Stimulated activated CD8-positive, alpha-beta memory T cell treated with anti-CD3 and anti-CD28 coated beads, Interleukin-4, amount 100 ng/mL, for 4 hours (primary cell): ENCODE measurements at places on chromosomes 12 and 14.

DNA sequence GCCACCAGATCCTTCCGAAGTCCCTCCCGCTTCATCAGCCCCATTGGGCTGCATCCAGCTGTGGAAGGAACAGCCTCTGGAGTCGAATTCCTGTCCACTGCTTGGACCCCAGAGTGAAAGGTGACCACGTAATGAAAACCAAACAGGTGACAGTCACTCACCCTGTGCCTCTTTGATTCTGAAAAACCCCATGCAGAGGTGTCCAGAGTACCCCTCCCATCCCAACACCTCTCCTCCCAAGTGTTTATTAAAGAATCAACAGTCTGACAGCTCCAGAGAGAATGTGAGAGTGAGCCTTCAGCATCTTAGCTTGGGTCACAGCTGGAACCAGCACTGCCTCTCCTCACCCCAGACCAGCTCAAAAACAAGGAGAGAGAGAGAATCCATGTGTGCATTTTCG, 178.6 kb upstream of the NOS1 start:
- no peak for DNase-seq

DNA sequence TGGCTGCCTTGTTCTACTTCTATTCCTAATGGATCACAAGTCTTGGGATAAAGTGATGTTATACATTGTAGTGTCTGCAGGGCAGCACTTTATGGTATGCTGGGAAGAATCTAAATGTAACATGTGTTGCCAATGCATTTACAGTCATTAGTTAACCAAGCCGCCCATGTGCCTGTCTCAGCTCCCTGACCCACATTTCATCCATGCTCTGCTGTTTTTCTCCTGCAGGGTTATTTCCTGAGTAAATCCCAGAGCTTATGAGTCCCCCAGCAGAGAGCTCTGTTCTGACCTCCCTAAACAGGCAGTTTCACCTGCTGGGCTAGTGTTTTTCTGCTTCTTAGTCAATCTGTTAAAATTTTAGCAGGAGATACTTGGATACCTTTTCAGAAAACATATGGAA, 4.4 kb upstream of the TMTC2 start:
- DNase-seq, result no peak

- DNase-seq, result no peak
These were observed 32.1 kb upstream of the SGPP1 start for GRCh38 chr14:63760014-63760413.

GRCh38 chr14:95287176-95287754, 32.4 kb downstream of the CLMN start:
- no peak for DNase-seq

GRCh38 chr12:4286228-4286627, 12.7 kb downstream of the CCND2 start:
- no peak for DNase-seq

DNA sequence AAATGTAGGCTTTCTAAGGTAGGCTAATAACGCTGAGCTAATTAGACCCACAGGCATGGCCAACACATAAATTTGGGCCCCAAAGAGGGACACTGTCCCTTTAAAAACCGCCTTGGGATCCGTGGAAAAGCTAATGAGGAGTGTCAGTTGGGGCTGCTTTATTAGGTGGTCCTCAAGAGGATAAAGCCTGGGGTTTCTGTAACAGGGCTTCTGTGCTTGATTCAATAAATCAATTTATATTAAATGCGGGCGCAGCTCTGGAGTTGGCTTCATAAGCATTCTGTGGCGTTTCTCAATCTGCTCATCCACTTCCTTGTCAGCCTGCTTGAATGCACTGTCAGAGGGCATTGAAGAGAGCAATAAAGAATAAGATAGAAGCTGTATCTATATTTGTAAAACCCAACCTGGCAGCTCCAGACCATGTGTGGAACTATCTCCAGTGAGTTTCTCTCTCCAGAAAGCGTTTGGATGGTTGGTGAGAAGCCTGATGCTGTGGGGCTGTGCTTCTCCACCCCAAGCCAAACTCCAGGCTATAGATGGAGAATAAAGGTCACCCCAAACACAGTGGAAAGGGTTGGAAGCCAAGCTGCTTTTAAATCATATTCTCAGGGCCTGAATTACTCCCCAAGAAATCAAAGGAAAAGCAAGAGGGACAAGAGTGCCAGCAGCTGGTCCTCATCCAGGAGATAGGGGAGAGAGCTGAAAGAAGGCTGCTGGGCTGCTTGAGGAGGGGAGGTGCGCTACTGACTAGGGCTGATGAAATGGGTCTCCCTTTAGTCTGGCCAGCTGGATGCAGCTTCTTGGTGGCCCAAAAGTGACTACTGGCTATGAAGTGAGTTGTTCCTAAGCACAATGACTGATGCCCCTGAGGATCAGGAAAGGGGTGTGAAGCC, 222.0 kb downstream of the PPM1H start:
- DNase-seq, result no peak

- DNase-seq, result no peak
These were observed 51.7 kb downstream of the TMEM30B start for GRCh38 chr14:61229475-61229888.

- DNase-seq, result no peak
These were observed 28.7 kb downstream of the HSP90AA1 start for GRCh38 chr14:102058146-102058545.

- DNase-seq, result no peak
These were observed 116.5 kb downstream of the RFLNA start for GRCh38 chr12:124411281-124411878.

DNA sequence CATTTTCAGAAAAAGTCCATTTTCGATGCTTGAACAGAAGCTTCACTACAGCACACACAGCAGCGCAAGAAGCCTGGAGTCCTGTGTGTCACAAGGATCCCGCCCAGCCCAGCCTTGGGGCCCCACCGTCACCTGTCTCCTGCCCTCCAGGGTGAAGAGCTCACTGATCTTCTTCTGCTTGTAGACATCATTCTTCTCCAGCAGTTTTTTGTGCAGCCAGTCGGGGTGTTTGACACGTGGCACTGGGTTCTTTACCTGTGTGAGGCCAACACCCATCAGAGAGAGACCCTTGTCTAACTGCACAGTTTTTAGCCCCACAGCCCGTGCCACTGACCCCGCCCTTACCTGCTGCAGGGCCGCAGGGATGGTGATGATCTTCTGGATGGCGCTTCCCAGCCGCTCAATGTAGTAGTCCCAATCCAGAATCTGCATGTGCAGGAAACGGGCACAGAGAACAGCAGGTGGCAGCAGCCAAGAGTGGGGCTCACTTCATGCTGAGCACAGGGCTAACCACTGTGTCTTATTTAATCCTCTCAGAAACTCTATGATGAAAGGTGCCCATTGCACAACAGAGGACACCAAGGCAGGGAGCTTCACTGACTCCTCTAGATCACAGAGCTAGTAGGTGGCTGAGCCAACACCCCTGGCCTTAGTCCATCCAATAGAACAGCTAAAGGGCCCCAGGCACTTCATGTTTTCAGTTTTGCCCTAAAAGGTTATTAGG, 30.0 kb downstream of the POLE start:
- no peak for DNase-seq

DNA sequence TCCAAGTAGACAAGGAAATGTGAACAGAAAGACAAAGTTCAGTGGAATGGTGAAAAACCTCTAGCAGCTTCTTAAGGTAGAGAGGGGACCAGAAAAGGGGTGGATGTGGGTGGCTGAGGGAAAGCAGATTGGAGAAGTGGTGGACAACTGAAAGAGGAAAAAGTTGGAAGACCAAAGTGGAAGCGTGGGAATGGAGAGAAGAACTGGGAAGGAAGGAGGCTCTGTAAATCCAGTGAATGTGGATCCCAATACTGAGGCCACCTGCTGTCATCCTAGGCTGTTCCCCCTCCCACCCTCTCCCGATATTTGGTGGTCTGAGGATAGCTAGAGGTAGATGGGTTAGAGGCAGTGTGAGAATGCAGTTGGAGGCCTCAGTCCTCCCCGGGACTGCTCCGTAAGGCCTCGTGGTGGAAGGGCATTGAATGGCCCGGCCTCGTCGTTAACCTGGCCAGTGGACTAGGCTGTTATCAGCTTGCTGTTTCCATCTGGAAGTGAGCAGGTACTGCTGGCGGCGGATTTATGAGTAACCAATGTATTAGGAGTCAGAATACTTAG, 822 bp upstream of the POU6F1 start:
- DNase-seq, result no peak

DNA sequence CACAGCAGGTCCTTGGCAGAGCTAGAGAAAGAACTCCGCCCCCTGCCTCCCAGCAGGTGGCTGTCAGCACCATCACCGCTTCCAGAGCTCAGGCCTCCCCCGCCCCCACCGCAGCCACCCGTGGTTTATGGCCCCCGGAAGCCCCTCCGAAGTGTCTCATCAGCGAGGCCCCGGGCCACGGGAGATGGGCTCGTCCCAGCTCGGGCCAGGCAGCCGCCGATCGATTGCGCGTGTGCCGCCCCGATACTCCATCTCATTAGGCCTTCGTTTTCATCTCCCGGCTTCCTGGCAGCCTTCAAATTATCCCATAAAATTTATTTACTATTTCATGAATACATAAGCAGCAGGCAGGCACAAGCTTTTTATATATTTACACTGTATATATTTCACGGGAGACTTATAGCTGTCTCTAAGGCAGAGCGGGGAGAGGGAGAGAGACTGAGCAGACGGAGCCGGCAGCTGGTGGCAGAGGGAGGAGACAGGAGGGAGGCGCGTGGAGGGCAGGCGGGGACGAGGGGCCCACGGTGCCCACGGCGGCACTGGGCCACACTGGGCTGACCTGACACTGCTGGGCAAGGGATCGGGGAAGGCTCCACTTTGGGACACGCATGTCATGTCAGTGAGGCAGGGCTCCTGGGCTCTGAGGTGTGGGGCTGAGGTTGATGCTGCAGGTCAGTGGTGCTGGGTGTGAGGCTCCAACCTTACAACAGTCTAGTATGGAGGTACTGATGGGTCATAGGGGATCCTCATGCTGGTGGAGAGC, 241.2 kb downstream of the RBM19 start:
- DNase-seq, result no peak

DNA sequence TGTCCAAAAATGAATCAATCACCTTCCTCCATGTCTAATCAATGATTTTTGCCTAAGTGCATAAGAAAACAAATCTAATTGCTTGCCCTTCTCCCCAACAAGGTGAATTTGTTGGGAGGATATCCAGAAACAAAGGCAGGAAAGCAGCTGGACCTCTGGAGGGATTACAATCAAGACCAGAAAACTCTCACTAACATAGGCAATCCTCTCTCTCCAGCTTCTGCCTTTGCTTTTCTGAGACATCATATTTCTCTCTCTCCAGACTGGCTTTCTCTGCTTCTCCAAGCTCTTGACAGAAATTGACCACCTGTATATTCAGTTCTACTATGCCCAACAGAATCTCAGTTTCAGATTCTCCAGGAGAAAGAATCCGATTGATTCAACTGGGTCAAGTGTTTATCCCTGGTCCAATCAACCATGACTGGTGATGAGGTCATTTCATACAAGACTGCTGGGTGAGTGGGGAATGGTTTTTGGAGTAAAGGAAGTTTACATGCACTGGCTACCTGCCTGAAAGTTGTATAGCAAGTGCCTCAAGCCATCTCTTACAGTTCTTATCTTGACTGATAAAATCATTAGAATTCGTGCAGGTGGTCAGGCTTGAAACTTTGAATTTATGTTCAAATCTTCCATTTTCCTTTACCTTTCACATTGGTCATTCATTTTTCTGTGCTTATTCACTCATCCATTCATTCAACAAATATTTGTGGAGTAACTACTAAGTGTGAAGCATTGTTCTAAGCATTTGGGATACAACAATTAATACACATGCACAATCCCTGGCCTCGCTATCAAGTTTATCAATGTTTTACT, 22.2 kb upstream of the CFAP54 start:
- no peak for DNase-seq

- DNase-seq, result no peak
These were observed 59.7 kb upstream of the FAM222A start for GRCh38 chr12:109653890-109654289.

DNA sequence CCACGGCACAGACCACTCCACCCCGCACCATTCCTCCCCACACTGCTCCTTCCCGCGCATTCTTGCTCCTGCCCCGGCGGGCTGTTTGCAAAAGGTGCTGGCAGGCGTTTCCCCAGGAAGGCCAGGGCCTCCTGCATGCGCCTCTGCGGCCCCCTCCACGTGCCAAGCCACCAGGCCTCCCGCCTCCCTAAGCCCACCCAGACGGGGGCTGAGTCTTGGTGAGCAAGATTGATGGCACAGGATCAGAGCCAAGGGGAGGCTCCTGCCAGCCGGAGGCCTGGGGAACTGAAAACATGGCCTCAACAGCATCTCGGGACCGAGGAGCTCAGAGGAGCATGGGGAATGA, 328.3 kb upstream of the DIO3 start:
- DNase-seq, result no peak

DNA sequence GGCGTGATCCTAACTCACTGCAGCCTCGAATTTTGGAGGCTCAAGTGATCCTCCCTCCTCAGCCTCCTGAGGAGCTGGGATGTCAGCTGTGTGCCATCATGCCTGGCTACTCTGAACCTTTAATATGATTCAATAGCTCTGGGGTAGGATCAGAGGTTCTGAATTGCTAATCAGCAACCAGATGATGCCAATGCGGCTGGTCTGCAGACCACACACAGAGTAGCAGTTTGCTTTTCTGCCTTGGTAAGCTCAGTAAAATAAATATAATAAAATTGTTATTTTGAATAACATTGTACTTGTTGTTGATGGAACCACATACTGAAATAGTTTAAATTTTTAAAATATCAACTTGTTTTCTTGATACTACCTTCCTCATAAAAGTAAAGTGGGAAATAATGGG, 86.6 kb downstream of the NTN4 start:
- DNase-seq, result no peak

- DNase-seq, result no peak
These were observed 11.4 kb downstream of the DGLUCY start for GRCh38 chr14:91125271-91125660.

DNA sequence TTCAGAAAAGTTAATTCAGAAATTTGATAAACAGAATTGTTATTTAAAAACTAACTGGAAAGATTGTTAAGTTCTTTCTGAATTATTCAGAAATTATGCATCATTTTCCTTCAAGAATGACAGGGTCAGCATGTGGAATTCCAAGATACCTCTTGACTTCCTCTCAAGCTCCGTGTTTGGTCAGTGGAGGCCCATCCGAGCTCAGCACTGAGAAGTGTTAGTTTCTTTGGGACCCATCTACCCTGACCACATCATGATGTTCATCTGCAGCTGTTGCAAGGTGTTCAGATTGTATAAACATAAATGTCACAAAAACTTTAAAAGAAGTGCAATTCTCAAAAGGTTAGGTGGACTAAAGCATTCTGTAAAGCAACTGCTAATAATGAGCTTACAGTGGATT, 33.7 kb downstream of the MDM2 start:
- no peak for DNase-seq

- no peak for DNase-seq
These were observed 18.1 kb upstream of the RAD52 start for GRCh38 chr12:967641-968040.

DNA sequence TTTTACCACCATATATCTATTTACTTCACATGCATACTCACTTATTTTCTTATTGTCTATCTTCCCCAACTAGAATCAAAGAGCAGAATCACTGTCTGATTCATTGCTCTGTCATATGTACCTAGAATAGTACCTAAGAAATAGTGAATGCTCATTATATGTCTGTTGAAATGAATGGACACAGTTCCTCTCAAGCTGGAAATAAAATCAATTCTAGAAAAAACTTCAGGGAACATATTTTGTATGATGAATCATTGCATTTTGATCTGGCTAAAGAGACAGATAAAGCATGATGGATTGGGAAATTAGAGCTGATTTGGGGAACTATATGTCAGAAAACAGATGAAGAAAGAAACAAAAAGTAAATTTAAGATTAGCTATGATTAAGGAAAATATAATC, 623.3 kb downstream of the C12orf50 start:
- DNase-seq, result no peak
